AG20443 (cell line): ENCODE measurements at places on chromosomes 1 and 21.

DNA sequence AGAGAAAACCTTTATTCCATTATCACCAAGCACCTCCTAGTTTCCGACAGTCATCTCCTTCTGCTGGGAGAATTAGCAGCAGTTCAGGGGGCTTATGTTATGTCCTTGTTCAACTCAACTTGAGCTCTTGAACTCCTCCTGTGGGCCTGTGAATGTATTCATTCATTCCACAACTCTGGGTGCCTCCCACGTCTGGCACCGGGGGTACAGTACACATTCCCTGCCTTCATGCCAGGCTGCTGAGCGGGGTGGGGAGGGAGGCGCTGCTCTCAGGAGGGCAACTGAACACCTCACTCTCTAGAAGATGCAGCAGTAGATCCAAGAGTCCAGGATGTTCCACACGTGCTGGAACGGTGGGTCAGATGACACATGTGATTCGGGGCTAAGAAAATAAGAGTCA lies 4.3 kb upstream of the MX2 start:
- DNase-seq, result no peak

GRCh38 chr1:218703836-218704235 lies 358.7 kb downstream of the TGFB2 start:
- no peak for DNase-seq

DNA sequence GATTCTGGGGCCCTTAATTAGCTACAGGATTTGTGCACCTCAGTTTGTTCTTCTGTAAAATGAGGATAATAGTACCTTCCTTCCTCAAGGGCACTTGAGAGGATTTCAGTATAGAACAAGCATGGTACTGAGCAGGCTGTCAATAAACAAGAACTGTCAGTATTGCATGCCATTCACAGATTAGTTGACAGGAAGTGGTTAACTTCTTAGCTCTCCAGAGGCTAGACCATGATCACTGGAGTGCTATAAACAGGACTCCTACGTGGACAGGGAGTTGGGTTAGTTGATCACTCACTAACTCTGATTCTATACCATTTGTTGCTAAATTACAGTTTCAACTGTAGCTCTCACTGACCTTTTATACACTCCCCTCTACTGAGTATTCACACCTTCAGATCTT lies 126.2 kb upstream of the DAB1 start:
- DNase-seq, result no peak

- DNase-seq, result peak; percentile 60
These were observed 123.1 kb upstream of the ADAR start for GRCh38 chr1:154730986-154731489.

DNA sequence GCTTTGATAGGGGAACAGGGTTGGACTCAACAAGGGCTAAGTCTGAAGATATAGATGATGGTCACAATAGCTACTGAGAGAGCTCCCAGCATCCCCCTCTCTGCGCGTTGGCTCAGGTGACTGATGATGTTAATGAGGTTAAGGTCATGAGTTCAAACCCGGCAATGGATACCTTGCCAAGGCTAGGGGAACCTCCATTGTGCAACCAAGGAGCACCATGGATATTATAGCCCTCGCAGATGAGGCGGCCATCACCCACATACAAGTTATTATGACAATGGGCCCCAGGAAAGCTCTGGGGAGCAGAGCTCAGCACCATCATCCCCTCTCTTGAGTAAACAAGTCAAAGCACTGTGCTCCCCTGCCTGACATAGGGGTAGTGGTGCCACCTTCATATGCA lies 8.2 kb downstream of the KCNA2 start:
- DNase-seq, result no peak

GRCh38 chr1:102262994-102263393 lies 266.3 kb upstream of the OLFM3 start:
- DNase-seq, result no peak

GRCh38 chr1:116151739-116152576 lies 40.8 kb downstream of the MAB21L3 start:
- DNase-seq, result peak; percentile 96

DNA sequence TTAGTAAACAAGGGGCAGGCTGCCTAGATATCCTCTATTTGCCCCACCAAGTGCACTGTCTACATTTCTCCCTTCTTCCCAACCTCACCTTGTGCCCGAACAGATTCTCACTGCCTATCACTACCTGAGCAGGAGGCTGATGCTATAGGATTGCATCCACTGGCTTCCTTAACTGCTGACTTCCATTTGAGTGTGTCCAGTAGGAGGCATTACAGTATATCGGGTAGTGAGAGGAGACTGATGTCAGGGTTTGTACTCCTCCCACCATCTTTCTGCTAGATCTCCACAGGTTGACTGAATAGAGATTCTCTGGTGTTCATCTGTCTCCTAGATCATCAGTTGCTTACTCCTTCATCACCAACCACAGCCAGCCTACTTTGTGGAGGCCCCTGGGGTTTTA lies 796.3 kb downstream of the LRRIQ3 start:
- no peak for DNase-seq

GRCh38 chr1:3787745-3788605 lies 8.3 kb downstream of the LRRC47 start:
- no peak for DNase-seq

- DNase-seq, result no peak
These were observed 10.4 kb upstream of the LDLRAP1 start for GRCh38 chr1:25532970-25533369.

DNA sequence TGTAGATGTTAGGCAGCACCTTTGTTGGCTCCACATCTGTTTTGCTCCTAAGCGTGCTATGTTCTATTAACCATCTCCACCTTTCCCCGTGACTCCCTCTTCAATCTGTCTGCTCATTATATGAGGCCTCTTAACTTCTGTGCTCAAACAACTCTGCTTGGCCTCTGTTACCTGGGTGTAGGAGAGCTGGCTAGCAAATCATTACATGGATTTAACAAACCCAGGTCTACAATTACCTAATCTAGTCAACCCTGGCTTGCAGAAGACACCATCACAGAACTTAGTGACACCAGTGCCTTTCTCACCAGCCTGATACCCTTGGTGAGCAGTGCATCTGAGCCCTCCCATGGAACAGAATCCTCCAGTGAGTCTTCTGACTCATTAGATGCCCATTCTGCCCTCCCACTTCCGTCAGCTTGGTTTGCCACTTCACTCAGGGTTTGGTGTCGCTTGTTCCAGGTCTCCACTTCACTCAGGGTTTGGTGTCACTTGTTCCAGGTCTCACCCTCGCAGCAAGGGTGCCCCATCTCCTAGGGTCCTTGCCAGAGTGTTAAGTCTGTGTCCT lies 92.0 kb upstream of the KIF26B start:
- DNase-seq, result no peak

DNA sequence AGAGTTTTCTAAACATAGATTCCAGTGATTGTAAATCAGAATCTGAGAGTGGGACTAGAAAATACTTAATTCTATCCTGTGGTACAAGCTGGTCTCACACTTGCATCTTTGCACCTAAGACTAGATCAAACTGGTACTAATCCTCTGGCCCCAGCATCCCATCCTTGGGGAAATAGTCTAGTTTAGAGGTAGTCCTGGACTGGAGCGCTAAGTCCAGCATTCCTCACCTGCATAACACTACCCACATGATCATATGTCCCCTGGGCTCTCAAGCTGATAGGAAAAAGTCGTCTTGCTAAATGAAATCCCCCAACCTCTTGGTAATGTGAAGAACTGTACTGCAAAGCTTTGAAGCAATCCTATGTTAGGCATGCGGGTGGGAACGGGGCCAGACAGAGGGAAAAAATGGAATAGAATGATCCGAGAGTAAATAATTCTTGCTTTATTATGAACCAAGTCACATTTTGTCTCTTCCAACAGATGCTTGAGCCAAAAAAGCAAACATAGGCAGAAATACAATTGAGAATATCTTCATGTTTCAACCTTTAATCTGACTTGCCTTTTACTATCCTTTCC lies 4.8 kb downstream of the COX20 start:
- DNase-seq, result no peak

- DNase-seq, result no peak
These were observed 13.0 kb upstream of the MMEL1 start for GRCh38 chr1:2645776-2646175.

GRCh38 chr1:211033921-211034525 lies 99.9 kb downstream of the KCNH1 start:
- no peak for DNase-seq

DNA sequence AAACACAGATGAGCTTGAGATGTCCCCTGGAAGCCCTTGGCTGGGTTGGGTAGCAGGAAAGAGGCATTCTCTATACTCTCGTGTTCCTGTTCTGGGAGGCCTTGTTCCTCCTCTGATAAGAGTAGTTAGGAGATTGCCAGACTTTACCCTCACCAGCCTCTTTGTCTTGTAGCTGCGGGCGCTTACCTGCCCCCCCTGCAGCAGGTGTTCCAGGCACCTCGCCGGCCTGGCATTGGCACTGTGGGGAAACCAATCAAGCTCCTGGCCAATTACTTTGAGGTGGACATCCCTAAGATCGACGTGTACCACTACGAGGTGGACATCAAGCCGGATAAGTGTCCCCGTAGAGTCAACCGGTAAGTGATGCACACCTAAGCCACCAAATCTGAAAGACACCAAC lies 5.2 kb downstream of the AGO1 start:
- DNase-seq, result no peak

- no peak for DNase-seq
These were observed 52.9 kb downstream of the SUCO start for GRCh38 chr1:172585861-172586260.

DNA sequence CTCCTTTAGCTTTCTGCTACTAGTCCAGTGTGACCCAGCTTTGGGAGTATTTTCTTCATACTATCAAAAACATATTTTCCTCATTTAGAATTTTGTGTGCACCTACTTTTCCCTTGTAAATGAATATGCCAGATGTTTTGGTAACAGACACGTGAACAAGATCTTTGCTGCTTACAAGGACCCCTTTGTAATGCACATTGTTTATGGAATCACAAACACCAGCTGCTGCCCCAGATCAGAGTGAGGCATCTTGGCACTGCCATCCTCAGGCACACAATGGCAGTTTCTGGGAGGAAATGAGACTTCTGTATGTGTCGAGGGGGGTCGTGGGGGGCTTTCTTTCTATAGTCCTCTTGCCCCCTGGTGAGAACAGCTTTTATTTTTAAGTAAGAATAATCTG lies 115.7 kb downstream of the RGL1 start:
- no peak for DNase-seq

DNA sequence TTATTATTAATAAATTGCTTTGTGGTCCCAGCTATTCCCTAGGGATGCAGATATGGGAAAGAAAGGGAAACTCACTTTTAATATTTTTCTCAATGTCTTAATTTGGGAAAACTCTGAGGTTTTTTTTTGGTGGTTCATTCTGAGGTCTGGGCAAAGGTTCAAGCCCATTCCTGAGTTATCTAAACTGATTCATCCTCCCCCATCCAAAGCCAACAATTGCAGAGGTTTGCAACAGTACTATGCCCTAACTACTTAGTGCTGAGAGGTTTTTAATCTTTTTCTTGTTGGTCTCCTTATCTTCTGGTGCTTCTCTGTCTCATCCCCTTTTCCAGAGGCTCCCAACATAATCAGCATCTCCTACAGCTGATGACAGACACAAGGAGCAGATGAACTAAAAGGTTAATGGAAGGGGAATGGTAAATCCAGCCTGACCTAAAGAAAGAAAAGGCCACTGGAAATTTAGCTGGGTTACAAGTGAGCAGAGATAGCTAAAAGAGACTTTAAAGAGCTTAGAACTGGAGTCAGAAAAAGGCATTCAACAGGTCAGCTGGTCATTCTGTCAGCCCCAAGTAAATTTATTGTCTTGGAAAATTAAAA lies 390.4 kb downstream of the TGFB2 start:
- DNase-seq, result peak; percentile 81

DNA sequence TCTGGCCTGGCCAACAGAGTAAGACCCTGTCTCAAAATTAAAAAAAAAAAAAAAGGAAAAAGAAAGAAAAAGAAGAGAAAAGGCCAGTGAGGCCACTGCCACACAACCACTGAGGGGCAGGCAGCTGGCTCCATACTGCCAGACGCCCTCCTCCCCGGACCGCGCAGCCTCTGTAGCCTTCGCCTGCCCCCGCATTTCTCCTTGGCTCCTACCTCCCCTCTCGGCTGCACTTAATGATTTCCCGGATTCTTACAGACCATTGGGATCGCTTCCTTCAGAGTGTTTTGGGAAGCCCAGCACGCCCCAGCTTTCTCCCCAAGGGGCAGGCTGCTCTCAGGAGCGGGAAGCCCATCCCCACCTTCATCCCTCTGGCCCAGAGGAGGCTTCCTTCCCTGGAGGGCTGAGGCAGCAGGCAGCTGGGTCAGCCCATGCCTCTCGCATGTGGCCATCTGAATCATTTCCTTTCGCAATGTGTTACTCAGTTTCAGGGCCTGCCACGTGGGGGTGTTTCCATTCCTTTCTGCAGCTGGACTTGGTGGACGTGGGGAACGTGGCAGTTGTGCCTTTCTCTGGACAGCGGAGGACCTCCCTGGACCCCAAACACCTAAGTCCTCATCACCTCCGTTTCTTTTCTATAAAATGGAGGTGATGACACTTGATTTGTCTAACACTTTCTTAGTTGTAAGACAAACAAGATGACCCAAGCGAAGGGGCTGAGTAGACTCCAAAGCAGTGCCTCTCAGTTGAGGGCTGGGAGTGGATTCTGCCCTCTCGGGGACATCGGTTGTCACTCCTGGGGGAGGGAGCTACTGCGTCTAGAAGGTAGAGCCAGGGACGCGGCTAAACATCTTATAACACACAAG lies 2.3 kb downstream of the SLC2A5 start:
- DNase-seq, result peak; percentile 74

DNA sequence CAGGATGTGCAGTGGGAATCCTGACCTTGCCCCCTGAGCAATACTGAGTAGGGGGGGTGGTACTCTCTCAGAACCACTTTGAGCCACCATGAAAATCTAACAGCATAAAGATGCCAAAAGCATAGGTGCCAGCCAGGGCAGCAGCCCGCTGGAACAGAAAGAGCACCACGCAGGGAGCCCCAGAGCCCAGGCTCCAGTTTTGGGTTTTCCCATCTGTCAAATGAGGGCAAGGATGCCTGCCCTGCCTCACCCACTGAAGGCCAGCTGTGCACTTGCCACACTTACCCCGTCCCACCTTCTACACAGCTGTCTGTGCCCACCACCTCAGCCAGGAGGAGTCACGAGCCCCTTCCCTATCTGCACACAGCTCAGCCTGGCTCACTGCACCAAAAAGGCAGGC lies 20.8 kb downstream of the LRP8 start:
- no peak for DNase-seq

GRCh38 chr1:27940870-27941560 lies 6.2 kb downstream of the SMPDL3B start:
- DNase-seq, result no peak

- DNase-seq, result no peak
These were observed 80.3 kb downstream of the SSBP3 start for GRCh38 chr1:54325703-54326461.

GRCh38 chr1:29211086-29212030 lies 19.4 kb downstream of the MECR start:
- DNase-seq, result peak; percentile 52

DNA sequence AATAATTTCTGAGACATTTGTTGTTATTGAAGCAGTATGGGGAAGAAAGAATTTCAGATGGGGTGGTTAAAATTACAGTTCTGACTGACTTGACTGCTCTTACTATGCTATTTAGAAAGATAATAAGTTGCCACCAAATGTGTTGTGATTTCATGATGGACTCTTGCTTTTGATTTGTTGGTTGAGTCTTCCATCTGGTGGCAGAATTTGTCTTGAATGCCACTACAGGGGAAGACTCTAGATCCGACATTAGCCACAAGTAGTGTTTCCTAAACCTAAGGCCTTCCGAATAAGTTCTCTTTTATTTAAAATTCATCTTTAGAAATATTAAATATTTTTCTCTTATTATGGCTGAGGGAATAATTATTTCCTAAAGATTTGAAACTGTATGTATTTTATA lies 190.9 kb upstream of the ADGRL4 start:
- DNase-seq, result peak; percentile 15

GRCh38 chr1:81702079-81702715 lies 98.5 kb upstream of the ADGRL2 start:
- DNase-seq, result no peak

GRCh38 chr1:11990303-11991032 lies 10.2 kb downstream of the MFN2 start:
- no peak for DNase-seq
